ENCODE measurements at places on chromosomes 3 and 15. TPM values are rescaled to one million over a fixed set of nuclear protein-coding genes. Genes with fewer than 3 reads are reported as not detected.

Gene CCDC54
- not detected for total RNA-seq

Gene SERINC4
- 0.04 TPM for total RNA-seq

Gene COL8A1
- 211 TPM for total RNA-seq

Gene ZNF35
- 11.5 TPM for total RNA-seq

Gene AGBL1
- not detected for total RNA-seq

Gene SEMA3B
- 1.1 TPM for total RNA-seq

Gene TRPM1
- total RNA-seq: not detected

Gene VEPH1
- total RNA-seq: 0.82 TPM

Gene CHST2
- total RNA-seq: 5.4 TPM

Gene CDAN1
- total RNA-seq: 9.9 TPM

Gene DYNLT2B
- total RNA-seq: 34.8 TPM

Gene GOLGA6L4
- 0.46 TPM for total RNA-seq

Gene CCNL1
- total RNA-seq: 59.0 TPM

Gene ITIH1
- not detected for total RNA-seq

Gene CTDSPL
- total RNA-seq: 54.7 TPM

Gene SLC51B
- not detected for total RNA-seq

Gene ARPP21
- not detected for total RNA-seq

Gene C3orf70
- total RNA-seq: not detected

Gene HACL1
- 18.4 TPM for total RNA-seq

Gene TATDN2
- 27.4 TPM for total RNA-seq

Gene SHQ1
- 17.6 TPM for total RNA-seq

Gene FEZF2
- not detected for total RNA-seq

Gene LRRIQ4
- 0.04 TPM for total RNA-seq

Gene CYP1A2
- not detected for total RNA-seq

Gene CLEC3B
- not detected for total RNA-seq

Gene CP
- total RNA-seq: not detected

Gene ADAMTS17
- total RNA-seq: 0.14 TPM

Gene ROBO2
- 0.75 TPM for total RNA-seq

Gene SLC30A4
- total RNA-seq: 5.7 TPM

Gene FRMD5
- 10.1 TPM for total RNA-seq

Measured in foreskin keratinocyte (primary cell).